Stimulated activated CD8-positive, alpha-beta memory T cell treated with anti-CD3 and anti-CD28 coated beads, Interleukin-4, amount 100 ng/mL, for 1 hour (primary cell): ENCODE measurements at places on chromosomes 4 and X.

GRCh38 chr4:32136081-32136787 is 1416.1 kb downstream of the PCDH7 start:
- no peak for DNase-seq

DNA sequence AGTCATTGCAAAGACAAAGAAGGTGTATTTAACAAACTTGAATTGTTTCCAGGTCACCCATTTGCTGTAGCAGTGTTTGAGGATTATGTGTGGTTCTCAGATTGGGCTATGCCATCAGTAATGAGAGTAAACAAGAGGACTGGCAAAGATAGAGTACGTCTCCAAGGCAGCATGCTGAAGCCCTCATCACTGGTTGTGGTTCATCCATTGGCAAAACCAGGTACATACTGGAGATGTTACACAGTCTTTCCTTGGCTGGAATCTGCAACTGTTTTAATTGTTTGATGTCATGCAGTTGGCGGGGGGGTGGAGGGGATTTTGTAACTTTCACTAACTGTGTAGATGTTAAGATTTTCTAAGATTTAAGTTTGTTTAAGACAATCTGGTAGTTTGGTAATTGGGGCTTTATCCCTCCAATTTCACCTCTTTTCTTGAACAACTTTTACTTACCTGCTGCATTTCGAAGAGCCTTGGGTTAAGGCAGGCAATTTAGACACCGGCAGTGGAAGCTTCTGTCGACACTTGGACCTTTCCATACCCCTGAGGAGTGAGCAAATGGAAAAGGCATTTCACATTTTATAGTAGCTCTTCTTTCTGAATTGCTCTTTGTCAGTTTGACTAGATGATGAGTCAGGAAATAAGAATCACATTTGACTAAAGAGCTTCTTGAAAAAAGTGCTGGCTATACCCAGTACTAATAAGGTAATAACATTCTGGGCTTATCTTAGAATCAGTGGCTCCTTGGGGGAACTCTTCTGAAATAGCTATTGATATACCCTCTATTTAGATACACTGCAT is 67.4 kb downstream of the EGF start:
- no peak for DNase-seq

DNA sequence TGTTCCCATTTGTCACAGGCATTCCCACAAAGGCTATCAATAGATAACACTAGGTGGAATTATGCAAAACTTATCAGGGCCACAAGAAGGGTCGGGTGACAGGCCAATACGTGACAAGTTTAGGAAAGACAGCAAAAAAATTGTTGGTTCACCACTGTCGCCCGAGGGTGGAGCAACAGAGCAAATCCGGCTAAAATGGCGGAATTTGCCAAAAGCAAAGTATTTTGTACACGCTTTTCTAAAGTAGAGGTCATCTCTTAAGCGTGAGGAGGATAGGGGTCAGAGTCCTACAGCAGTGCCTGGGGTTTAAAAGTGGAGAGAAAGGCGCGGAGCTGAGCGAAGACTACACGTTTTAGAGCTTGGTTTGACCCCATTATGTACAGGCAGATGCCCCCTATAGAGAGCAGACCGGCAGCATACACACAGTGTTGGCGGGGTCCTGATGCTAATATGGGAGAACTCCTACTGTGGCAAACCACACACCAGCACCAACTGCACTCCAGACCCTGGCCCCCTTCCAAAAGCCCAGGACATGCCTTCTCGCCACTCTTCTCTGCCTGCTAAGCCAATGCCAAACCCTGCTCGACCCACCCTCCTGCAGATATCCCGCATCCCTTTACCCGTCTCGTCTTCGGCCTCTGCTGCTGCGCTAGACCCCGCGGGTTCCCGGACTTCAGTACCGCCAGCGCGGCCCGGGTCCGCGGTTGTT is 733 bp downstream of the CCNA2 start:
- no peak for DNase-seq

DNA sequence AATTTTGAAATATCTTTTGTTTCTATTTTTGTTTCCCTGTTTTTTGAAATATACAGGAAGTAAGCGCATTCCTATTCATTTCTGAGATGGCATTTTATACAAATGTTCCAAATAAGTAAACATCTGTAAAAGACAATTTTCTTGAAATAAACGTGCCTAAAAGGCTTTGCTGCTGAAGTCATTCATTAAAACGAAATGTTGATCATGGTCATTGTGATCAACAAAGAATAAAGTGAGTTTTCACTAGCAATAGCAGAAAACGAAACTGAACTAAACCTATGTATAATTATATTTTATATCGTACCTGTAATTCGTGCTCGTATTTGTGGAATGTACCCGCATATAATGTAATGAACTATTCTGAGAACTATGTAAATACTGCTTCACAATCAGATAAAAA is 221.2 kb downstream of the MGST2 start:
- DNase-seq: no peak

DNA sequence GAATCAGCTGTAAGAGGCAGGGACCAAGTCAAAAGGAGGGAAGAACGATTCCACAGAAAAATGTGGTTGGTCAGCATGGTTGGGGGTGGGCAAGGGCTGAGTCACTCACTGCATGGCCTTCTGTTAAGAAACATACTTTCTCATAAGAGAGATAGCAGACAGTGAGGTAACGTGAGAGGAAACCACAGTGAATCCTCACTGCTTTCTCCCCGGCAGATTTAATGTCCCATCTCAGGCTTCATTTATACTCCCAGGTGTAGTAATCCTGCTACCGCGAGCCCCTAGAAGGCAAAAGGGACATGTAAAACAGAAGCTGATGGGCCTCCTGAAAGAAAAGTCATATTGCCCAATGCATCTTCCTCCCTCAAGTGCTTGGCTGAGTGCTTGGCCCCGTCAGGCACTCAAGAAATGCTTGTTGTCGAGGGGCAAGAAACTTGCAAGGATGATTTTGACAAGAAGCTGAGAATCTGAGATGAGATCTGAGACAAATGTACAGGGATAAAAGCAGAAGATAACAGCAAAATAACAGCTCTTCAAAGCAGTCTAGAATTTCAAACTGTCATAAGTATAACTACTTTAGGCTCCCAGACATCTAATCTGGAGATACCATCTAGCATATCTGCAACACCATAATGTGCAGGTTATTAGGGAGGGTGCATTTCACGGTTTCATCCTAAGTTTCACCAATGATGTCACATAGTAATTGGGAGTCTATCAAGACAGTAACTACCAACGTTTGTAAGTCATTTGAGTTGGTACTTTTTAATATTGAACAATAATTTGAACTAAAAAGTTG is 40.2 kb downstream of the SH3KBP1 start:
- DNase-seq: no peak

DNA sequence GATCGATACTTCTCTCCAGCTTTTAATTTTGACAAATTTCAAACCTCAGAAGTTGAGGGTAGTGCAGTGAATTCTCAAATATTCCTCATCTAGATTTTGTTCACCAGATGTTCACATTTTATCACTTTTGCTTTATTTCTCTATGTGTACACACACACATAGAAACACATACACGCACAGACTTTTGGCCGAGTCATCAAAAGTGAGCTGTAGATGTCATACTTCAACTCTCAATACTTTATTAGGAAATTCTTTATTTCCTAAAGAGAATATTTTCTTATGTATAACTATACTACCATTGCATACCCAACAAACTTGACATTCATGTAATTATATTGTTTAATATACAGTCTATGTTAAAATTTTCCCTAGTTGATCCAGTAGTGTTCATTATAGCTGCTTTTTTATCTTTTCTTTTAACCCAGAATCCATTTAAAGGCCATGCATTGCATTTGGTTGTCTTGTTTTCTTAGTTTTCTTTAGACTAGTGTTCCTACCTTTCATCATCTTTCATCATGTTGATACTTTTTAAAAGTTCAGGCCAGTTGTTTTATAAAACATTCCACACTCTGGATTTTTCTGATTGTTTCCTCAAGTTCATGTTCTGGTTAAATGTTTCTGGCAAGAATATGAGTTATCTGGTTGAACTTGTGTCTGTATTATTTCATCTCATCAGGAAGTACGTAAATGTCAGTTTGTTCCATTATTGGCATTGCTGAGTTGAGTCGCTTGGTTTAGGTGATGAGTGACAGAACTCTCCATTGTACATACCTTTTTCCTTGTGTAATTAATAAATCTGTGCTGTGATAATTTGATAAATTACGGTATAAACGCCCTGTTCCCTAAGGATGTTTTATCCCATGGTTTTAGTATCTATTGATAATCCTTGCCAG is 94.1 kb upstream of the TLR2 start:
- DNase-seq: no peak

- DNase-seq: no peak
These were observed 125.6 kb upstream of the PAQR3 start for GRCh38 chr4:79064806-79065205.

DNA sequence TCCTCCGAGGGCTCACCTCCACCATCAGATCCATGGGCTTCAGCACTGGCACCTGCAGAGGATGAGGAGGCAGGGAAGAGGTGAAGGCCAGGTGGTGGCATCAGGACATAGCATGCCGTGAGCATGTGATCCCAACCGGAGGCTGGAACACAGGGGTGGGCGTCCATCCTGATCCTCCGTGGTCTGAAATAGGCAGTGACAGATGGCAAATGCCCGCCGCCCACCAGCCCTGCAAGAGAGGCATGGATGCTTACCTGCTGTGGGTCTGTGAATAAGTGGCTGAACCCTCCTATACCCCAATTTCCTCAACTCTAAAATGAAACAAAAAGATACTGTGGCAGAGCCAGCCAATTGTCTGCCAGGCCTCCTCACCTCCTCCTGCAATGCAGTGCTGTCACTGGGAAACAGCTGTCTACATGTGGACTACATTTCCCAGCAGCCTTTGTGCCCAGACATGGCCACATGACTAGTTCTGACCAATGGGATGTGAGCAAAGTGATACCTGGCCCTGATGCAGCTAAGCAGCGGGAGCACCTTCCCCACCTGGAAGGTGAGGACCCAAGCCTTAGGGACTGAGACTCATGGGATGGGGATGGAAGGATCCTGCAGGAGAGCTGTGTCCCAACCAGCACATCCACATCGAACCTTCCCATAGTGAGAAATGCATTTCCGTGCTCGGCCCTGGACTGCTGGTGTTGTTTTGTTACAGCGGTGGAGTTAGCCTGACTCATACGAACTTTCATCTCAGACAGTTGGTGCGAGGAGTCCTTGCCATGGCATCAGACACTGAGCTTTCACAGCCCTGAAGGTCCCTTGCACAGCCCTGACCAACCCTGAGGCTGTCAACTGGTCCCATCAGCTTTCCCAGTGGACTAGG is 99.5 kb downstream of the PPP2R2C start:
- DNase-seq: no peak

GRCh38 chrX:106912864-106913263 is 7.3 kb upstream of the CLDN2 start:
- no peak for DNase-seq

DNA sequence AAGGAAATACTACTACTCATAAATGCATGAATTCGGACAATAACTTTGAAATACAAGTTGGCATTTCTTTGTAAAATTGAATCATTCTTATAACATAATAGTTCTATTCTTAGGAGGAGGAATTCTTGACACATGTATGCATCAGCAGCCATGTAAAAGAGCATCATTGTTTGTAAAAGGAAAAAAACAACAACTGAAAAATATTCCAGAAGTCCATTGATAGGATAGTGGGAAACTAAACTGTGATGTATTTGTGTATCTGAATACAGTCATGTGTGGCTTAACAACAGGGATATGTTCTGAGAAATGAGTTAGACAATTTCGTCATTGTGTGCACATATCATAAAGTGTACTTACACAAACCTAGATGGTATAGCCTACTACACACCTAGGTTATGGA is 102.0 kb upstream of the SH3RF1 start:
- no peak for DNase-seq

GRCh38 chr4:99205153-99205979 is 13.7 kb downstream of the ADH6 start:
- DNase-seq: no peak

- no peak for DNase-seq
These were observed 25.1 kb upstream of the JAKMIP1 start for GRCh38 chr4:6225469-6225868.

- no peak for DNase-seq
These were observed 1.4 kb downstream of the SMARCA5 start for GRCh38 chr4:143514901-143515300.

DNA sequence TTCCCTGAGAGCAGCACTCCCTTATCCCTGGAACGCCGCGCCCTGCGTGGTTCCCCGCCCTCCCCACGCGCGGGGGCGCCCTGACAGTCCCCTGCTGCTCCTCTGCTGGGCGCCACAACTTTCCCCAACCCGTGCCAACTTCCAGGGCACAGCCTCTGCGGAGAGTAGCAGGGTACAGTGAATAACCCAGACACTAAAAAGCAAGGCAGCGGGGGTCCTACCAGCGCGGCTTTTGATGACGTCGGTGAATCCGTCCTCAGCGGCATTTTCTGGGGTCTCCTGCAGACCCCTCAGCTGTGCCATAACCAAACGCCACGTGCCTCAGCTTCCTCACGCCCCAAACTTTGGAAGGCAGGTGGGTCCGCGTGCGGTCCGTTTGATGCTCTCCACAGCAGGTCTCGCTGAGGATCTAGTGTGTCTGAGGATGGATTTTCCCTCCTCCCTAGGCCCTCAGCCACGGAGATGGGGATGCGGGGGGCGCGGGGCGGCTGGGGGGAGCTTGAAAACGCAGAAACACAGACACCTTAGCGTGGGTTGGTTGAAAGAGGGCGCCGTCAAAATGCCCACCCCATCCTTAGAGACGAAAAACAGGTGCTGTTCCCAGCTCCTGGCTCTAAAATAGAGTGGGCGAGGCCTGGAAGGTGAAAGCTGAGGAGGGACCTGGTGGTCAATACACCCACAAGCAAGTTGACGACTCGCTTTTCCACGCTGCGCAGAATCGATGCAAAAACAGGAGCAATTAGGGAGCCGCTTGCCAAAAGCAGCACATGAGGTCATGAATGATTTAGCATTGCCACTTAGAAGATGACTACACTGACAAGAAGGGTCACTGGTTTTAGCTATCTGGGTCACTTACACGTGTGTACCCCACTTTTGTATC is 405.6 kb downstream of the FAM47A start:
- DNase-seq: no peak

- DNase-seq: no peak
These were observed 53.3 kb upstream of the LNX1 start for GRCh38 chr4:53644607-53645006.

DNA sequence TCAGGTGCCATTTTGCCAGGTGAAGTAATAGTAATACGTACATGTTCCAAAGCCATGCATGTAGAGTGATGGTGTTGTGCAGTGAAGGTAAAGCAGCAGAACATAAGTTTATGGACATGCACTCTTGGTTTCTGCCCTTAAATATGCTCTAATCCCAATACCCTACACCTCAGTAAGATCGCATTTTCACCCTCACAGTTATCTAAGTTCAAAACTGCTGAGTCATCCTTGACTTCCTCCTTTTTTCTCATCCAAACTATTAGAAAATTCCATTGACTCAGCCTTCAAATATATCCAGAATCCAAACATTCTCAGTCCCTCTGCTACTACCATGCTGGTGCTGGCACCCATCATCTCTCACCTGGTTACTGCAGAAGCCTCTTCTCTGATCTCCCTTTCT is 652.9 kb upstream of the IGFBP7 start:
- DNase-seq: no peak

GRCh38 chr4:183541752-183542040 is 36.8 kb downstream of the ING2 start:
- no peak for DNase-seq

- no peak for DNase-seq
These were observed 75.6 kb downstream of the PRSS12 start for GRCh38 chr4:118277243-118277642.

GRCh38 chr4:182492423-182492822 is 249.2 kb downstream of the TENM3 start:
- DNase-seq: no peak

GRCh38 chr4:94741304-94741703 is 16.5 kb upstream of the BMPR1B start:
- DNase-seq: no peak
